ENCODE measurements at places on chromosomes 3 and 15.

DNA sequence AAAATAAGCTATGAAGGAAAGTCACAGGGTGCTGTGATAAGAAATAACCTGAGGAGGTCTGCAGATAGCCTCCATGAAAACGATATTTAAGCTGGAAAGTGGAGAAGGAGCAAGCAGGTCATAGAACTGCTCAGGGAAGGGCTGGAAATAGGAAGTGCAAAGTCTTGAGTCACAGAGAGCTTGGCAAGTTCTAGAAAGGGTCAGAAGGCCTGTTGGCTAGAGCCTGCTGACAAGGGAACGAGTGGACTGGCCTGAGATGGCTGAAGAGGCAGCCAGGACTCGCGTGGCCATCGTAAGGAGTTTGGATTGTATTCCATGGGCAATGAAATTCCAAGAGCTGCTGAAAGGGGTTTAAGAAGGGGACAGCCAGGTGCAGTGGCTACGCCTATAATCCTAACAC, 64.7 kb upstream of the IL12A start:
- no peak for DNase-seq

- no peak for DNase-seq
Measured at GRCh38 chr3:126962756-126963155, 20.2 kb upstream of the PLXNA1 start.

DNA sequence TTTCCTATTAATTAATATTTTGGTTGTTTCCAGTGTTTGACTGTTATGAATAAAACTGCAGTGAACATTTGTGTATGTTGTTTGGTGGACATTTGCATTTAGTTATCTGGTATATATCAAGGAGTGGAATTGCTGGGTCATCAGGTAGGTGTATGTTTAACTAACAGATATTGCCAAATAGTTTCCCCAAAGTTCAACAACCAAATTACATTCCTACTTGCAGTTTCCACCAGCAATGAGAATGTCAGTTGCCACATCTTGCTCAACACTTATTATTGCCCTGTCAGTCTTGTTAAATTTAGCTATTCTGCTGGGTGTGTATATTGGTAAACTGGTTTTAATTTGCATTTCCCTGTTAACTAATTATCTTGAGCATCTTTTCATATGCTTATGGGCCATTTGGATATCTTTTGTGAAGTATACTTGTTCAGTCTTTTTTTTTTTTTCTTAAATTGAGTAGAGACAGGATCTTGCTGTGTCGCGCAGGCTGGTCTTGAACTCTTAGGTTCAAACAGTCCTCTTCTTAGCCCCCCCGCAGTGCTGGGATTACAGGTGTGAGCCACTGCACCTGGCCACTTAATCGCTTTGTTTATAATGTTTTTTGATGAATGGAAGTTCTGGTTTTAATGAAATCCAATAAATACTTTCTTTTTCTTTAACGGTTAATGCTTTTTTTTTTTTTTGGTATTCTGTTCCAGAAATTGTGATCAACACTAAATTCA, 7.9 kb downstream of the FEM1B start:
- no peak for DNase-seq

DNA sequence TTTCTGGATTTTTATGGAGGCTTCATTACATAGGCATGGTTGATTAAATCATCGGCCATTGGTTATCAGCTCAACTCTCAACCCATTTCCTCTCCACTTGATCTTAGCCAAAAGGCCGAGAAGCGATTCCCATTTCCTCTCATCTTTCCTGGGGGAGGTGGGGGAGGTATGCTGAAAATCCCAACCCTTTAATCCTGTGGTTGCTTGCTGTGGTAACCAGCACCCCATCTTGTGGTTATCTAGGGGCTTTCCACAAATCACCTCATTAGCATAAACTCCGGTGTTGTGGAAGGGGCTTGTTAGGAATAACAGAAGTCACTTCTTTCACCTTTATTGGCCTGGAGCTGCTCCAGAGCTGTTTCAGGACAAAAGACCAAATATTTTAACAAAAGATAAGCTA, 20.9 kb downstream of the PDE8A start:
- DNase-seq, result no peak

DNA sequence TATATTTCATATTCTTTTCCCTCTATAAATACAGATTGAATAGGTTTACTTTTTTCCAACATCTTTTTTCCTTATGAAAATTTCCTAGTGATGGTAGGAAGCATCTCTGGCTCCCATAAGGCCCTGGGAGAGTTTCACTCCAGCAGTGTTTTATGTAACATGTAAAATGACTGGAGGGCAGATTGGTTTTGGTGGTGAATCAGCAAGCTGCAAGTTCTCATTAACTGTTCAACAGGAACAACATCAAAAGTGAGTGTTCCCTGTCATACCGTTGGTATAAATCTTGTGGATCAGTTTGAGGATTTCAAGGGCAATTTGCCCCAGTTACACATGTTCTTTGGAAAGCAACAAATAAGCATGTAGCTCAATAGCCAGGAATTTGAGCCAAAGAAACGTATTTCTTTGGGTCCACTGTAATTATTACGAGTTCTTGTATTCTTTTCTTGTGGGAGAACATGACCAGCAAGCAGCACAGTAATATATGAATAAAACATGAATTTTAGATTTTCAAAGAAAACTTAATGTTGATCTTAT, 345.7 kb downstream of the SV2B start:
- no peak for DNase-seq

DNA sequence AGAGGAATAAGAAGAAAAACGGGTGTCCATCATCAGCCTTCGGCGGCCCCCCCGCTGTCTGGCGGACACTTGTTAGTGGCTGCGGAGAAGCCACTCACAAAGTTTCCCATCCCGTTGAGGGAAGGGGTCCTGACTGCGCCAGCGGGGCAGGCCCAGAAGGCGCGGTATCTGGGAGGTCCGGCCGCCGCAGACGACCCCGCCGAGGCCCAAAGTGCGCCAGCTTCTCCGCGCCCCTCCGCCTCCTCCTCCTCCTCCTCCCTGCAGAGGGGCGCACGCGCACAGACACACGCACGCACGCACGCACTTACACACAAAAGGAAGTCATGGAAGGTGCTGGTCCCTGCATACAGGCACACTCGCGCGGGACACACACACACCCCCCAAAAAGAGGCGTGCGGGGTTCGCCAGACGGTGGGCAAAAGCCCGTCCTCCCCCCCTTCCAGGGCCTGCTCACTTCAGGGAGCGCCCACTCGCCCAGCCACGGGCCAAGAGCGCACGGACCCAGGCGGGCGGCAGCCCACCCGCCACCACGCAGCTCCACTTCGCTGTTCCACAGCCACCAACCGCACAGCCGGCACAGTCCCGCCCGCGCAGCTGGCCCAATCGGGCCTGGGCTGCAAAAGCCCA, 18.0 kb downstream of the ZNF148 start:
- DNase-seq, result no peak

DNA sequence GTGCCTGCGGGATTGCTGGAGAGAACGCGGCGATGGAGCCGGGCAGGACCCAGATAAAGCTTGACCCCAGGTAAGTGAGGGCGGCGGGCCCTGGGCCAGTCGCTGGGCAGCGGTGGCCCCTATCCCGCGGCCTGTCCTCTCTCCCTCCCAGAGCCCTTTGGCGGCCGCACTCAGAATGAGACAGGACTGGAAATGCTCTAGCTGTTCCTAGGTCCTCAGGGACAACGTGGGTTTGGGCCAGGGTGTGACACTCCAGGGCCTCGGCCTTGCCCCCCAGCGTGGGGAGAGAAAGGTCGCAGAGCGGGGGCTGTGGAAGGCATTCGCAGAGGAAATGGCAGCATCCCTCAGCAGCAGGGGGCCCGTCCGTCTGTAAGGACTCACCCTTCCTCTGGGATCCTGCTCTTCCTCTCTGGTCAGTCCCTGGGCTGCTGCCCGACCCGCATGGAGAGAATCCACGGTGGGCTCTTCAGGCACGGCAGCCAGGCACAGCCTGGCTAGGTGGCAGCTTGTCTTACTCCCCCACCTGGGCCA, 412 bp downstream of the SLC51A start:
- no peak for DNase-seq

DNA sequence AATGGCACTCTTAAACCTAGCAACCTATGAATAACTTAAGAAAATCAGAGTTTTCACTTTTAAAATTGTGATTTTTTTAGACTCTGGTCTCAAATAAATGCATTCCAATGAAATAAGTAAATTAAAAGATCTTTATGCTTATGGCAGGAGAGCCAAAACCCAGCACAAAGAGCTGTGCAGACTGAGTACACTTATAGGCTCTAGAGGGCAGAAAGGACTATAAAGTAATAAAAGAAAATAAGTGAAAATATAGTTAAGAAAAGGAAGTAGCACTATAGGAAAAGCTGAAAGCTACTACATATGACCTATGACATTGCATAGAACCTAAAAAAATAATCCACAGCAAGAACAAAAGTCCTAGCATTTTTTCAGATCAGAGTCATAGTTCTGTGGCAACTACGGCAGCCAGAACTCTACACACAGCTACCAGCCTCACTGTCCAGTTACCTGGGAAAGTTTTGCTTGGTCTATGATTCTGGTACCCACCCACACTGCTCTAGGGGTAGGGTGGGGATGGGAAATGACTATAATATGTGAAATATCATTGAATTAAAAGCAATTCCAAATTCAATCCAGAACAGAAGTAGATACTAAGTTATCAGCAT, 30.5 kb downstream of the CLASP2 start:
- no peak for DNase-seq

- DNase-seq, result no peak
Measured at GRCh38 chr3:70064194-70064779, 64.8 kb downstream of the SAMMSON start.

DNA sequence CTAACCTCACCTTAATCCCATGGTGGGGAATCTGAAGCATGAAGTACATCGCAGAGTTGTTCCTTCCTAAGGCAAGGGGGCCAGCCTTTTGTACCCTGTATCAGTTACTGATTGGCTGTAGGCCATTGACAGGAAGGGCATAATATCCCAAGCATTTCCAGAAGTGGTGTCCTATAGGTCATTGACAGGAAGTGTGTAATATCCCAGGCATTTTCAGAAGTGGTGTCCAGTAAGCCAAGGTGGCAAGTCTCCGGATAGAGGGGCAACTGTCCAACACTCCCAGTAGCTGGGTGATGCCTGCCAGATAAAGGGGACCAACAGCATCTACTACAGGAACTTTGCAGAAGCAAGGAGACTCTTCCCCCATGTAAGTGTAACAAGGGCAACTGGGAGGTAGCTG, 52.1 kb upstream of the MYRIP start:
- DNase-seq, result no peak

DNA sequence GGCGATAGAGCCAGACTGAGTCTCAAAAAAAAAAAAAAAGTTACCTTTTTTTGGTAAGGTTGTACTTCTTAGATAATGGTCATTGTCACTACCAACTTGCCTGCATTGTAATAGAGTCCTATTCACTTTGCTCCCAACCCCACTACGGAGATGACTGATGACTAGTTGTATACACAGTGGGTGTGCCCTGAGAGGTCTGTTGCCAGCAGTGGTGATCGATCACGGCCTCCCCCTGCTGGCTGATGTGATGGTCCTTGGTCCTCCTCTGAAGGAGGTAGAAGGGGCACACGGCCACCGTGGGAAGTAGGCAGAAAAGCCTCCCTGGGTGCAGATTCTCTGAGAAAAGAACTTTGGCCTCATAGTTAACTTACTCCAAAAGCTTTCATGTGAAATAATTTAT, 10.7 kb downstream of the GCNT3 start:
- DNase-seq, result no peak

DNA sequence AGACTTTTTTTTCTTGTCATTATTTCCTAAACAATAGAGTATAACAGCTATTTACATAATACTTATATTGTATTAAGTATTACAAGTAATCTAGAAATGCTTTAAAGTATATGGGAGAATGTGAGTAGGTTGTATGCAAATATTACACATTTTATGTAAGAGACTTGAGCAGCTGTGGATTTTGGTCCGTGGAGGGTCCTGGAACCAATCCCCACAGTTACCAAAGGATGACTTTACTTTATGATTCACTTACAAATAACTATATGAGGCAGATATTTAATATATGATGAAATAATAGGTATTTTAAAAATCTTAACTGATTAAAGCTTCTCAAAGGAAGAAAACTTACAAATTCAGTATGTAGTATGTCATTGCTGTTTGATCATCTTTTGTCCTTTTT, 56.3 kb downstream of the PPP2R3A start:
- peak; percentile 17 for DNase-seq

DNA sequence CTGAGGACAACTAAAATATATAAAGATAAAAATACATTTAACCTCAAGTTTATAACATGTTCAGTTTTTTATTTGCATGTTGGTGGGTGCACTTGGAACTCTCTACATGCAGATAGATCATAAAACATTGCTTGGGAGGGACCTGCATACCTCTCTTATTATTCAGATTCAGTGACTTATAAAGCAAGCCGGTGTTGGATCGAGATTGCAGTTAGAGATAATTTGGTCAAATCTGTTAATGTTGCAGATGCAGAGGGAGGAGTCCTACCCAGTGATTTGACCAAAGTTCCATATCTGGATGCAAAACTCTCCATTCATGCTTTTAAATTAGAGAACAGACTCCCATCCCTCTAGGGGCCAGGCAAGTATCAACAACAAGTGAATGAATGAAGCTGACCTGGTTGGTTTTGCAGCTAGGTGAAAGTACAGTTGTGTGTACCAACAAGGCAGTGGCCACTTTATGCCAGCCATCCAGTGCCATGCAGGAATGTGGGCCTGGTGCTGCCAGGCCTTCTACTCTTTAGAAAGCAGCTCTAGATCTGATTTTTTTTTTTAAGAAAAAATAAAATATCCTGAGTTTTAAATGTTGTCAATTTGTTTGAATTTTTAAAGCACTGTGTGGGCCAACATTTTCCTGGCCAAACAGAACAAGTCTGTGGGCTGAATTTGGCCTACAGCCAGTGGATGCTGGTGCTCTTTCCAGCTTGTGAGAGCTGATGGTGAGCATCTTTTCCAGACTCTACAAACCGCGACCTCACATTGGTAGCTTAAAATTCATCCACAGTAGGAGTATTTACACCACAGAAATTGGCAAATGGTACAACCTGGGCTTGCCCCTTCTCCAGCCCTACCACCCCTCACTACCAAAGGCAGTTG, 12.3 kb downstream of the CDIN1 start:
- DNase-seq, result no peak

GRCh38 chr15:57387564-57388076, 11.3 kb downstream of the CGNL1 start:
- no peak for DNase-seq

DNA sequence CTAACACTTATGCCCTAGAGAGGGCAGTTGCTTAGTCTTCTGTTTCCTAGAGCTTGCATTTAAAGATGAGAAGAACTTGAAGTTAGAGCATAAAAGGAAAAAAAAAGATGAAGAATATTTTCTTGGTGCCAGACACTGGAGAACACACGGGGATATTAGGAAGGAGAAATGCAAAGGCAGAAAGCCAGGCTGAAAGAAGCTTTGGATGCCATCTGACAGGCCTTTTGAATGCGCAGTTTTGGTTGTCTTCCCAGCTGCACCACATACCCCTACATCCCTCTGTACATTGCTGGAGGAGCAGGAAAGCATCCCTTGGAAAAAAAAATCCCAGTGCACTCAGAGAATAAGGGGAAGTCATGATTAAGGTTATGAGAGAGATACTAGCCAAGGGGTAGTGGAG, 378.9 kb downstream of the GAP43 start:
- no peak for DNase-seq

- no peak for DNase-seq
Measured at GRCh38 chr3:26713091-26713490, 90.5 kb downstream of the LRRC3B start.

All from fibroblast of skin of left biceps (primary cell).